ENCODE measurements at places on chromosomes 4 and X. TPM values are rescaled to one million over a fixed set of nuclear protein-coding genes. Genes with fewer than 3 reads are reported as not detected.
A peak's percentile ranks its signal among the peaks of the same experiment; 100 is the strongest.

GRCh38 chrX:15680401-15680800, 15.8 kb upstream of the CLTRN start:
- no peak for DNase-seq

DNA sequence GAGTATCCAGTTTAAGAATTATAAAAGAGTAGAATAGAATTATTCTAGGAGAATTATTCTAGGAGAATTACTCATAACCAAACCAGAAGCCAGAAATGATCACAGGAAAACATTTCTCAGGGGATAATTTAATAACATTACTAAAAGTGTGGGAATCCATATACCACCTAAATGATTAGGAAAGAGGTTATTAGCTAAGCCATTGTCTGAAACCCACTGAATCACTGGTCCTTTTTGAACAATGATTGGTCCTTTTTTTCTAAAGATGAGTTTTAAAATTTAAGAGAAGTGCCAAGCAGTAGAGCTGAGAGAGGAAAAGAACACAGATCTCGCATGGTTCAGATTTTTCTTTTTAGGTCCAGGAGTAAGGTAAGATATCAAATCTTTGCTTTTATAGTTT, at the start of gene ODAM:
ODAM (plus strand) TSS at position 301 of the 400 bp plus-strand sequence. CDS start 819 bp downstream, outside the sequence.
- DNase-seq, result no peak

DNA sequence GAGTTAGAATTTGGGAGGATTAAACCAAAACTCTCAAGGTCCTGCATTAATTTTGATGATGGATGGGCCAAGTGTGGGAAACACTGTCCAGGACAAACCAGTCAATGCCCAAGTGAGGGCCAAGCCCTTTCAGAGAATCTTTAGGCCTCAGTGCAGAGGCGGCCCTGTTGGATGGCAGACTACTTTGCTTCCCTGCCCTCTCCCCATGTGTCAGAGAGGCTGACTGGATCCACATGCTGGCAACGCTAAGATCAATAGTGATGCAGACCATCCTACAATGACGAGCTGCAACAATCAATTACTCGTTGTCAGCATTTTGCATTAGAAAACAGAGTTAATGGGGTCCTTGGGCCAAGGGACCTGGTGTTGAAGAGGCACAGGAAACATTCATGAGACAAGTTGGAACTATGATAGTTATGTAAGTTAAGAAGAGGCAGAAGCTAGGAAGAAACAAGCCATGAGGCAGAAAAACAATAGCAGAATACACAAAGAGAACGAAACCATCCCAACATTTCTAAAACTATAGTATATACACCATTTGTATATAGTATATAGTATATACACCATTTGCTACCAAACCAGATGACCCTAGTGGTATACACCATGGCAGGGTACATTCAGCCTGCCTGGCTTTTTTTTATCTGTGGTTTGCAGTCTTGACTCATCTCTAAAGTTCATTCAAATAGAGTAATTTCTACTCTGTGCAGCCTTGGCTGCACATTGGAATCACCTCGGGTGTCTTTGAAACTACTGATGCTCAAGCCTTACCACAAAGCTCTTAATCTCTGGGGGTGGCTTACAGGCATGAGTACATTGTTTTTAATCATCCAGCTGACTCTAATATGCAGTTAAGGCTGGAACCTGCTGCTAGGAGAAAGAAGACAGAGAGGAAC, 147.7 kb upstream of the GYPA start:
- DNase-seq, result no peak

GRCh38 chr4:37732526-37733186, 46.5 kb upstream of the RELL1 start:
- no peak for DNase-seq

DNA sequence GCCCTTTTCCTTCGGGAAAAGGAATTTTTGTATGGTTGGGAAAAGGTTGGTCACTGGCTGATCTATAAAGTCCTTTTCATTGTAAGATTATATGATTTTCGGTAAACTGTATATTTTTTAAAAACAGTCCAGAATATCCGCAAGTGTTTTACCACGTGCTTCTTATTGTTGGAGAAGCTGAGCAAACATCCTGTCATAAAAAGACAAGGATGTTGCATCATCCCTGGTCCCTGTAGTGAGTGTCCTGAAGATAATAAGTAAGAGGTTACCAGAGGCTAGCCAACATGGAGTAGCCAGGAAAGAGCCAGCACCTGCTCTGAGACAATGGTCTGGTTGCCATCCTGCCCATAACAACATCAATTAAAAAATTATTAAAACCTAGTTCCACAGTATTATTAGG, 5.1 kb downstream of the CXCL9 start:
- DNase-seq, result no peak

DNA sequence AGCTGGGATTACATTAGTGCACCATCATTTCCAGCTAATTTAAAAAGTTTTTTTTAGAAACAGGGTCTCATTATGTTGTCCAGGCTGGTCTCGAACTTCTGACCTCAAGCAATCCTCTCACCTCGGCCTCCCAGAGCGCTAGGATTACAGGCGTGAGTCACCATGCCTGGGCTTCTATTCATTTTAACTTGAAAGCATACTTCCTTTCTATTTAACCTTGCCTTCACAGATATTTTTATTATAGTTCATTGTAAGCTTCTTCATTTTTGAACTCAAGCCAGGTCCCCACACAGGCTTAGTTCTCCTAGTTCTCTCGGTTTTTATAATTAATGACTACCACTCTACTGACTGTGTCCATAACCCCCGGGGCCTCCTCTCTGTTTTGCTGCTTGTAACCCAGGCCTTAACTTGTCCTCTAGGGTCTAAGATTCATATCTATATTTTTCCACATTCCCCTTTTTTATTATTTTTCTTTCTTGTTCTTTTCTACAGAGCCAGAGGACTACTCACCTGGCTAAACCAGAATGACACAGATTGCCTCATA, 50.7 kb downstream of the SNX12 start:
- no peak for DNase-seq

GRCh38 chrX:28876408-28876807, 289.2 kb downstream of the IL1RAPL1 start:
- DNase-seq, result no peak

SLITRK4 gene
- polyA plus RNA-seq, result 17.6 TPM

GRCh38 chr4:53012738-53013137, 150.6 kb downstream of the RASL11B start:
- peak; percentile 61 for DNase-seq

DNA sequence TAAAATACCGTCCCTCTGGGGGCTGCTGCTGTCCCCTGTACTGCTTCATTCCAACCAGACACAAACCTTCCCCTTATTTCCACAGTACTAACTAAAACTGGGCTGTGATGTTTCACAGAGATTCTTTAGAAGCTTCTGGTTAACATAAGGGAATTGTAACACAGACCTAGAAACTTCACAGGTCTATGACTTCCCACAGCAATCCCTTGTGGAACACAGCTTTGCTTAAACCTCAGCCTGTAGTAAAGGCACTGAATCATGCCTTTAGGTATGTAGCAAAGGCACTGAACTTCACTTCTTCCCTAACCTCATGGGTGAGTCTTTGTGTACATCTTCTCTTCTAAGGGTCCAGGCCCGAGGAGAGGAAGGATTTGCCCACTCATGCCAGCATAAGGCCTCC, 49.4 kb downstream of the SPINK2 start:
- no peak for DNase-seq

- DNase-seq, result no peak
Observed at GRCh38 chr4:64305565-64306254, 103.5 kb downstream of the TECRL start.

GRCh38 chr4:107519053-107519452, 201.0 kb downstream of the PAPSS1 start:
- DNase-seq, result peak; percentile 5

DSPP gene
- 0.04 TPM for polyA plus RNA-seq

GLUD2 gene
- polyA plus RNA-seq, result 4.2 TPM

- DNase-seq, result no peak
Observed at GRCh38 chr4:110196871-110197528, 1.4 kb downstream of the ELOVL6 start.

- DNase-seq, result no peak
Observed at GRCh38 chrX:82765811-82766210, 742.3 kb upstream of the POU3F4 start.

DNA sequence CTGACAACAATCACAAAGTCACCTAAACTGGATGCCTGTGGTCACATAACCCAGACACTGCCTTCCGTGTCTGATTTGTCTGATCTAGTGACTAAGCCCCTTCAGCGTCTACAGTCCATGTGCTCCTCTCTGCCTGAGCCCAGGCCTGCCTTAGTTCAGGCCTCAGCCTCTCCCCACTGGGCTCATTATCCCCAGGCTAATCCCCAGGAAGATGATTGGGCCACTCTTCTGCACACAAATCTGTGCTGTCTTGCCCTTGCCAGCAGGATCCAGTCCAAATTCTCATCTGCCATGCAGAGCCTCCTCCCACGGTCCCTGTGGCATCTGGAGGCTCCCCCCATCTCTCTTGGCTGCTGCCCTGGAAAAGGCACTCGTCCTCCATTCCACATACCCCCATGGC, 96.5 kb downstream of the SLC2A9 start:
- DNase-seq, result no peak

SRPX2 gene
- polyA plus RNA-seq, result 11.8 TPM

GRCh38 chr4:73589887-73590801, 30.1 kb downstream of the RASSF6 start:
- DNase-seq, result no peak

- DNase-seq, result no peak
Observed at GRCh38 chr4:184102488-184102887, 115.2 kb downstream of the ENPP6 start.

MSANTD1 gene
- 0.57 TPM for polyA plus RNA-seq

DNA sequence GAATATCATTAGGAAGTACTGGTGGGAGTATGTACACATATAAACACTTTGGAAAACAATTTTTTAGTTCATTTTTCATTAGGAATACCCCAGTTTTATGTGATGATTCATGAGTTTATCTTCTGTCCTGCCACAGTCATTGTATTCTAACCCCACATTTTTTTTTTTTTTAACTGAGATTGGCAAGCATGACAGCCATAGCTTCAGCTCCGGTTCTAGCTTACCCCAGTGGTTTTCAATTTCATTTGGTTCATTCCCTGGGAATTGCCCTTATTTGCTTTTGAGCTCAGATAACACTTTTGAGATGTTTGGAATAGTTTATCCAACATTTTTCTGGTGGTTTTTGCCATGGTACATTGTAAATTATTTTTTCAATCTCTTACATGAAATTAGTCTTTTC, 21.0 kb upstream of the FMR1 start:
- DNase-seq, result no peak

KIAA1210 gene
- polyA plus RNA-seq, result 1.8 TPM

GRCh38 chr4:108036213-108036612, 46.5 kb downstream of the HADH start:
- no peak for DNase-seq

NDST4 gene
- 0.53 TPM for polyA plus RNA-seq

GRCh38 chr4:99483636-99484035, 27.2 kb upstream of the C4orf17 start:
- no peak for DNase-seq

MED14 gene
- 61.2 TPM for polyA plus RNA-seq

GRCh38 chr4:181674315-181674875, 568.8 kb upstream of the TENM3 start:
- DNase-seq, result no peak

- DNase-seq, result no peak
Observed at GRCh38 chr4:137310166-137310565, 222.1 kb downstream of the PCDH18 start.

GRCh38 chr4:41887821-41888686, 47.2 kb upstream of the TMEM33 start:
- DNase-seq, result no peak

DNA sequence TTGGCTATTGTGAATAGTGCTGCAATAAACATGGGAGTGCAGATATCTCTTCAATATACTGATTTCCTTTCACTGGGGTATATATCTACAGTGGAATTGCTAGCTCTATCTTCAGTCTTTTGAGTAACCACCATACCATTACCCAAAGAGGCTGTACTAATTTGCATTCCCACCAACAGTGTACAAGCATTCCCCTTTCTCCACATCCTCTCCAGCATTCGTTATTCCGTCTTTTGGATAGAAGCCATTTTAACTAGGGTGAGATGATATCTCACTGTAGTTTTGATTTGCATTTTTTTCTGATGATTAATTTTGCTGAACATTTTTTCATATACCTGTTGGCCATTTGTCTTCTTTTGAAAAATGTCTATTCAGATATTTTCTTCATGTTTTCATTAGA, 110.3 kb downstream of the PRDM5 start:
- no peak for DNase-seq

DNA sequence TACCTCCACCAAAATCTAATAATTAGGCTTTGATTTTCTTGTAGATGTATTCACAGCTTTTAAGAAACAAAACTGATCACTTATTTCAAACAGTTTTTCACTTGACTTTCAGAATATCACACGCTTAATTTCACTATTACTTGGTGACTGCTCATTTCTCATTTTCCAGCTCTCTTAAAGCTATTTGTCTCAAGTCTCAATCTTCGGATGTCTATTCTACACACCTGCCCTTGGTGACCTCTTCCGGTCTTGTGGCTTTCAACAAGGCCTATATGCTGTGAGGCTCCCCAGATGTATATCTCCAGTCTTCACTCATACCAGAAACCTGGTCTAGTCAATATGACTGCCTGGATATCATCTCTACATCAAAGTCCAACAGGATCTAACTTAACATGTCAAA, 34.9 kb upstream of the ANXA10 start:
- no peak for DNase-seq

GRCh38 chrX:107465932-107466620, 16.6 kb downstream of the FRMPD3 start:
- no peak for DNase-seq

BMX gene
- 0.21 TPM for polyA plus RNA-seq

- DNase-seq, result no peak
Observed at GRCh38 chrX:111322231-111322855, 52.1 kb upstream of the CAPN6 start.

DNA sequence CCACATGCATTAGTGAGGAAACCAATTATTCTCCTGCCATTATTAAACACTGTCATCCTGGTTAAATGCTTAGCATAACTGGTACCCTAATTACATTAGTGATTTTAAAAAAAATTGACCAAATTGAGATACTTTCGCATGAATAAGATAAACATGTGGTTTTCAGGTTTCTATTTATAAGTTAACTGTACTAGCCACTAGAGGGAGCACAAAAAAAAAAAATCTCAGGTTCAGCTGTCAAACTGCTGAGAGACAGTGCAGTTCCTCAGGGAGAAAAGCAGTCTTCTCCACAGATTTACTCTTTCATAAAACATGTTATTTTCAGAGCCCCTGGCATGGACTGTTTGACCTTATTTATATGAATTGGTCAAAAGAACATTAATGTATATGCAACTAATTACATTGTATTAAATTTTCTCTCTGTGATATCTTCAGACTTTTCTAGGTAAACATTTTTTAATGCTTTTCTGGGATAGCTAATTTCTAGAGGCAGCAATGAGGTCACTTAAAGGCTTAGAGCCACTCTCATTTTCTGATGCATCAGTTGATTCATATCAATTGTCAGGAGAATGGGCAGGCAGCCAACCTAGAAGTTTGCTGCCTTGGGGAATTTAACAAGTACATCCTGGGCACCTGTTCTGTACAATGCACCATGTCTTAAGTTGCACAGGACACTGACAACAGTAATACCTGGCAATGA, 167.5 kb downstream of the CDS1 start:
- peak; percentile 39 for DNase-seq

GRCh38 chrX:11887175-11887574, 129.1 kb downstream of the MSL3 start:
- no peak for DNase-seq

- no peak for DNase-seq
Observed at GRCh38 chr4:88759895-88760290, 62.3 kb upstream of the NAP1L5 start.

ARR3 gene
- polyA plus RNA-seq, result 1.4 TPM
